Cardiac septum (tissue), 1 donor: ENCODE measurements at places on chromosomes 5 and 9. TPM values are rescaled to one million over a fixed set of nuclear protein-coding genes. Genes with fewer than 3 reads are reported as not detected.

The RNF208 gene
- total RNA-seq: 22.2 TPM

- no peak for DNase-seq
These were observed 2.0 kb upstream of the TNFAIP8 start for GRCh38 chr5:119353686-119354366.

The IL9 gene
- total RNA-seq: not detected

GRCh38 chr5:34503379-34504253 is 152.5 kb upstream of the RAI14 start:
- DNase-seq: no peak

The SARDH gene
- total RNA-seq: 1.3 TPM

DNA sequence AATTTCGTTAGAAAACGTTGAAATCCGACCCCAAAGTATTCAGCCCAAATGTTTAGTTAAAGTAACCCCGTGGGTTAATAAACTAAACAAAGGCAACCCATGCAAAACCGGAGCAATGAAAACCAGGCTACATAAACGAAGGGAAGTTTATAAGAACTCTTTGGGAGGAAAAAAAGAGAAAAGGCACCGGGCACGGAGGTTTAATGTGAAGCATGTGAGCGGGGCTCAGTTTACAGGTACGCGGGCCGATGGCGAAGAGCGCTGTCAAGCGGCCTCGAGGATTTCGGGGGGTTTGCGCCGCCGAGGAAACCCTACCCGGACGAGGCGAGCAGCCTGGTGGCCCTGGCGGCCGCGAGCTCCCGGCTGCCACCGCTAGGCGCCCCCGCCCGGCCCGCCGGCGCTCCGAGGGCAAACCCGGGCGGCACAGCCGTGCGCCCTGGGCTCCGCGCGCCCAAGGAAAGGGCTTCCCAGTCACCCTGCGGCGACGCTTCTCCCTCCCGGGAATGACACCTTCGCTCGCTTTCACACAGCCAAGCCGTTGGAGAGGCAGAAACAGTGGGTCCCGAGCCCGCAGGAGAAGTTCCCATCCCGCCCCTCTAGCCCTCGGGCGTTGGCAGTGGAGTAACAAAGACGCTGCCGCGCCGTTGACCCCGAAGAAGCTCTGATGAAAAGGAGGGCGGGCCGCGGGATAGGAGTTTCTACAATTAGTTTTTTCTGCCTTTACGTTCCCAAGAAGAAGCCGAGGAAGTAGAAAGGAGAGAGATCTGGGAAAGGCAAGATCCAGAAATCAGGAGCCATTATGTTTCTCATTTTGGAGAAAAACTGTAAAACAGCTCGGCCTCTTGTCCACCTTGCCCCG is 126.0 kb downstream of the TMEM174 start:
- no peak for DNase-seq

The CAMK2A gene
- total RNA-seq: 22.7 TPM

The INSYN2B gene
- total RNA-seq: not detected

The ZFP2 gene
- 1.2 TPM for total RNA-seq

The KIF3A gene
- 10.9 TPM for total RNA-seq

DNA sequence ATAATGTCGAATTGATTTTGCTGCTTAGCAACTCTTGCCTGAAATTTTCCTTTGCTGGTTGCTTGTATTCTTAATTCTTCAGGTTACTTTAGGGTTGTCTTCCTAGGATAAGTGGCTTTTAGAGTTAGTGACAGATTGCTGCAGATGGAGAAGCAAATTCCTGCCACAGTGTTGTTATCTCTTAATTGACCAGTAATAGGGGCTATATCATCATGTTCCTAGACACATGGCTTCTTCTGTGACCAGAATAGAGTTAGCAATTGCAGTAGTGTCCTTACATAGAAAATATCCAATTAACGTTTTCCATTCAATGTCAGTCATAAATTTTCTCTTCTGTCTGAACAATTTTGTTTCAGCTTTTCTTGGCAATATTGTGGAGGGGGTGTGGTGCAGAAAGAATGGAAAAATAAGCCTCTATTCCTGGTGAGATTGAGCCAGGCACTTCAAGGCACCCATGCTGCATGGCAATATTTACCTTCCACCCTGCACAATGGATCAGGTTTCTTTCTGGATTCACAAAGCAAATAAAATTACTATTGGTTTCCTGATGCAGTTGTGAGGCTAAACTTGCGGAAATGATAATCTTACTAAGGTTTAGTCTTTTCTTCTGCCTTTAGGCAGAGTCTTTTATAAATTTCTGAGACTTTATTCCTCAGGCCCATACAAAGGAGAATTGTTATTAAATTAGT is 1481.5 kb downstream of the EFNA5 start:
- no peak for DNase-seq

DNA sequence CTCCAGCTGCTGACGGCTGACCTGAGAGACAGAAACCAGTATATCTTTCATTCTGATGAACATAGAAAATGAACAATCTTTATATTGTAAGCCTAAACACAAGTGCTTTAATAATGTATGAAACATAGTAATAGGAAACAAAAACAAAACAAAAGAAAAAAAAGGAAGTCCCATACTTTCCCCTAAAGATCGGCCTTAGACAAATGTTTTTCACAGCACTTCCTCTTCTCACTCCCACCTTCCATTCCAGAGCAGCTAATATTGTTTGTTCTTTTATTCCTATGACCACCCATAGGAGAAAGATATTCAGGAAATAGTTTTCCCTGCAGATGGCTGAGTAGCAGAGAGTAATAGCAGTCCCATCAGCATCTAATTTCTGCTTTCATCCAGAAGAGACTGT is 194.4 kb upstream of the SLC27A6 start:
- DNase-seq: no peak

The NPDC1 gene
- 96.4 TPM for total RNA-seq

DNA sequence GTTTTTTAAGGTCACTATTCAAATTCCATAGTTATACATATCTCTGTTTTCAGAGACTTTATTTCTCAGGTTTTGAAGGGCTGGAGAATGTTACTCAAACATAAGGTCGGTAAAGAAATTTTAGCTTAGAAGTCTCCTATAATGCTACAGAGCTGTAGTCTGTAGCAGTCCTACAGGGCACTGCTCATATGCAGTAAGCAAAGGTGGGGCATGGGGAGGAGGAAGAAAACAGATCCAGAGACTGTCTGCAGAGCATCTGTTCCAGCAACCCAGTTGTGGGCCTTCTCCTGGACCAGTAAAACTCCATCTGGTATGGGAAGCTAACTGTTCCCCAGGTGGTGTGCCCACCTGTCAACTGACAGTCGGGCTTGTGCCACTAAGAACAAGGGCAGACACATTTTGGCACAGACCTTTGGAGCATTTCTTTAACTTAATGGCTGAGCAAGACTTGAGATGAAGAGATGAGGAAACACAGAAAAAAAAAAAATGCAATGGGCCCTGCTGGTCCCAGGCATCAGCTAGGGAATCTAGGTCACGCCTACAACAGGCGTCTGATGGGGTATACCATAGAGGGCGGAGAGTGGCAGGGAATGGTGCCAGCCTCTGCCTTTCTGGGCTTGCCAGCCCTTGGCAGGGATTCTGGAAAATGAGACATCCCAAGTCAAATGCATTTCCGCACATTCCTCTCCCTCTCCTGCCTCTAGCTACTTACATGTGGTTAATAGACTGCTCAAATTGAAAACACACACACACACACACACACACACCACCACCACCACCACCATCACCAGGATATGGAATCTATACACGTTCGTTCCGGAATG is 218.9 kb downstream of the ARL15 start:
- no peak for DNase-seq

The PCDHAC1 gene
- total RNA-seq: 0.19 TPM

DNA sequence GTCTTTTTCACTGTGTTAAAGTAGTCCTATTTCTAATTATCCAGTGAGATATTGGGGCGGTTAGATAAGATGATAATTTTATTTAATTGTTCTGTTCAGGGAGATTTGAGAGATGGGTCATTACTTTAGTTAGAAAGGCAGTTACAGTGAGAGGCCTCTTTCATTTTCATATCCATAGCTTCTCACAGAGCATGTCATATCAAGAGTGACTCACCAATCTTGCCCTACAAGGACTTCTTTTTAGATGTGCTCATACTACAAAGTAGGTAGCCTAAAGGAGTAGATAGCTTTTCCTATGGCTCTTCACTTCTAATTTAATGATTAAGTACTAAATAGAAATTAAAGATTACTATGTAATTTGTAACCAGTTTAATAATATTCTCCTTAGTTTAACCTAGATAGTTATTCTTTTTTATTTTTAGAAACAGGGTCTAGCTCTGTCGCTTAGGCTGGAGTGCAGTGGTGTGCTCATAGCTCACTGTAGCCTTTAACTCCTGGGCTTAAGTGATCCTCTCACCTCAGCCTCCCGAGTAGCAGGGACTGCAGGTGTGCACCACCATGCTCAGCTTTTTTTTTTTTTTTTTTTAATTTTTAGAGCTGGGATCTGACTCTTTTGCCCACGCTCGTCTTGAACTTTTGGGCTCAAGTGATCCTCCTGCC is 71.0 kb downstream of the FER start:
- no peak for DNase-seq

DNA sequence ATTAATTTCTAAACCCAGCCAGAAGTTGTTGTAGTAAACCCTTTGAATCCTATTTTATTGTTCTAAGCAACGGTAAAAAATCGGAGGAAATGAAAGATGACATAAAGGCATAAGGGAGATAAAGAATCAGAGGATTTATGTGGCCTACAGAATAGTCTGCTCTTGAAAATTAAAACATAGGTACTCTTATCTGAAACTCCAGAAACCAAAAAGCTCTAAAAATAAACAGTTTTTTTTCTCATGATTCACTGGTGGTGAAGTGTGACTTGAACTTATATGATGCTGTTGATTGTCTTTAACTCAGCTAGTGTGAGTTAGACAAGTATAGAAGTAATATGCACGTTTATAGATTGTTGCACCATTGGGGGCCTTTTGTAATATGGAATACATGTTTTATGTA is 80.3 kb downstream of the HSD17B4 start:
- DNase-seq: no peak

The FYB1 gene
- total RNA-seq: 4.5 TPM

The IFNA2 gene
- not detected for total RNA-seq

- DNase-seq: no peak
These were observed 163.4 kb downstream of the FER start for GRCh38 chr5:108911055-108911454.

- no peak for DNase-seq
These were observed 159.8 kb upstream of the LHFPL2 start for GRCh38 chr5:78808380-78808779.

DNA sequence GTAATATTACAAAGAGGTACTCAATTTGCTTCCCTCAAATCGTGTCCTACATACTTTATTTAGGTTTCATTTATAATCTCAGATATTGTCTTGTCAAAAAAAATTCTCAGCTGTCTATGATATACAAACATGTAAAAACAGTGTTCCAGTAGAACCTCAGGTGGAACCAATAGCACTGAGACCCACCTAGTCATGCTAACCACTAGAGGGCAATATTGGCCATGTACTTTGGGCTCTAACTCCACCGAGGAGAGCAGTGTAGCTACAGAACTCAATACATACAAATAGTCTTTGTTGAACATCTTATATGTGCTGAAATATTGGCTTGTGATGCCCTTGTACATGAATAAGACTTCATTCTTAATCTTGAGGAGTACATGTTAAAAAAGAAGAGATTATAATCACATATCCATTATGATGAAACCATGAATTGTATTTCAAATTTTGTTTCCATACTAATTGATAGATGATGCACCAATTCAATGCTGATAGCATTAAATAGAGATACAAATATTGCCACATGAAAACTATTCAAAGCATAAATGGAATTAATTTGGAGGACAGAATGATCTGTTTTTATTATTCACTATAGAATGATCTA is 71.2 kb upstream of the CNTLN start:
- DNase-seq: no peak

DNA sequence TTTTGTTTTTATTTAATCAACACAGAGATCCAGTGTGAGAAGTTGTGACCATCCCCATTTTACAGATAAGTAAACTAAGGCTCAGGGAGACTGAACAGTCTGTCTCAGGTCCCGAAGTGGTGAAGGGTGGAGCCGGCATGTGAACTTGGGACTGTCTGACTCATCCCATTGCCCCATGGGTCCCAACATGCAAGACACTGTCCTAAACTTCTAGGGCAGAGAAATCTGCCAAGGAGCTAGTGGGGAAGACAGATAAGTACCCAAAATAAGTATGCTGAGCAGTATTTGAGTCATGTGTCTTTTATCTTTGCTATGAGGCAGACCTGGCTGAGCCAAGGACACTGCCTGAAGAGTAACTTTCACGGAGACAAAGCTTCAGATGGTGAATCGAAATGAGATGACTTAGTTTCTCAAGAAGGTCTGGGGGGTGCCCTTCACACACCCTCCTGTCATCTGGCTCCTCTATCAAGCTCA is 64.3 kb upstream of the SLC25A51 start:
- no peak for DNase-seq

The CATSPER3 gene
- total RNA-seq: 0.54 TPM

GRCh38 chr5:163453705-163454104 is 6.2 kb downstream of the NUDCD2 start:
- no peak for DNase-seq

DNA sequence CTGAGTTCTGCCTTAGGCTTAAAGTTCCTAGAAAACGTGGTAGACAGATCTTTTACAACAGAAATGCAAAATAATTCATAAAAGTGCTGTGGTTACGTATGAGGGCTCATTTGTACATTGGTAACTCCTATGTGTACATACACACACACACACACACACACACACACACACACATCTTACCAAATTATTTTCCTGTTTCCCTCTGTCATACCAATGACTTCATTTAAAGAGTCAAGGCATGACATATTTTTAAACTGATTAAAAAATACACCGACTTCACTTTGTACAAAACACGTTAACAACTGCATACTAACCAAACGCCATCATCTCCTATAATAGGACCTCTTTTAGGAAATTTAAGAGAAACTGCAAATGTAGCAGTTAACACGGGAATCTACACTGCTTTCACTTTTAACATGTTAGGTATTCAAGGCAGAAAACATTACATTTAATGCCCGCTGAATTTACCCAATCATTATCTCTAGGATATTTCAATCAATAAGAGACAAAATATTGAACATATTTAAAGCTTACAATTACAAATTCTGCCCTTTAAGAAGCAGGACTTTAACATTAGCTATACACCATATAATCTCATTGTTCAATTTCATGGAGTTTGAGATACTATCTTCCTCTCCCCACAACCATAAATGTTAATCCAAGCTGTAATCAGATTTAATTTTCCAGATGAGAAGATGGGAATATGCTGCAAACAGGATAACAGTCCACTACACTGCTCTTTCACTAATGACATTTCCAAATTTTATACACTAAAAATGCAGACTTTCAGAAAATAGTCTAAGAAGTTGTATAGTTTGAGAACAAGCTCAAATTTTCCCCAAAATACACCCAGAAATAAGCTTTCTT is 133.1 kb downstream of the DENND1A start:
- no peak for DNase-seq

The PCDHA8 gene
- not detected for total RNA-seq

GRCh38 chr9:132606066-132606465 is 23.7 kb downstream of the BARHL1 start:
- peak; percentile 1 for DNase-seq

The TPD52L3 gene
- not detected for total RNA-seq

DNA sequence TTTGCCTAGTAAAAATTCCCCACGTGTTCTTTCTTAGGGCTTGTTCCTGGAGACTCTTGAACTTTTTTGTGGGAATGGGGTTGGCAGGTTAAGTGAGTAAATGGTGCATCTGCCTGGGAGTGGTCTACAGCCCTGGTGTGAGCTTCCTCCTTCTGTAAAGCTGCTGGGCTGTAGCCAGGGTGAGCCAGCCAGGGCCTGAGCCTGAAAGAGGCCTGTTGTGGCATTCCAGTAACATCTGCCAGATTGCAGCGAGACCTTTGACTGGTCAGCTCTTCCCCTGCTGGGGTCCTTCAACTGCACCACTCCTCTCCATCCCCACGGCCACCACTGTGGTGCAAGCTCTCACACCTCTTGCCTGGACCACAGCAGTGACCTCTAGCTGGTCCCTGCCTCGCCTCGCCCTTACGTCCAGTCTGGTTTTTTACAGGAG is 47.5 kb downstream of the SLC22A5 start:
- no peak for DNase-seq
